Stomach (tissue), 19 donors: ENCODE measurements at places on chromosomes 11 and 22. TPM values are rescaled to one million over a fixed set of nuclear protein-coding genes. Genes with fewer than 3 reads are reported as not detected.

DNA sequence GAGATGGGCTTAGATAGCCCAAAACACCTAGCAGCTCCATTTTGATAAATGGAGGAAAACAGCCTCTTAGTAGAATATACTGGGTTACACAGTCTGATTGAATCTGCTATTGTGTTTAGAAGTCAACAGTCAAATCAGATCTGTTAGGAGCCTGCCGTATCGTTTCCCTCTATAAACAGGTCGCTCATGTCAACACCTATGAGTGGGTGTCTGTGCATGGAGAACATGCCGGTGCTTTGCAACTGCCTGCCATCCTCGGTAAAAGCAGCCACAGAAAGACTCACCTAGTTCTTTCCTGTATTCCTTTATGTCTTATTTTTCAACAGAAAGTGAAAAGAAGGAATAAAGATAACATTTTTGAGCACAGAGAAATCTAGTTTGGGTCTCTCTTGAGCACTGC, 99.4 kb downstream of the ETS1 start:
- no peaks in the 10 kb centered on the region for H3K27me3 ChIP-seq
- DNase-seq = no peak
- H3K4me3 ChIP-seq = no peak overlapping the region
- peaks cover 29% of the 10 kb centered on the region for H3K36me3 ChIP-seq

GRCh38 chr11:104531075-104531474, 367.1 kb upstream of the PDGFD start:
- H3K27me3 ChIP-seq = no peaks in the 10 kb centered on the region
- no peak overlapping the region for H3K27ac ChIP-seq
- H3K36me3 ChIP-seq = no peaks in the 10 kb centered on the region
- no peak for DNase-seq

- DNase-seq = no peak
- peak overlapping the region; percentile 83 for H3K27ac ChIP-seq
- peaks cover 9% of the 10 kb centered on the region for H3K4me1 ChIP-seq
- no peak overlapping the region for H3K4me3 ChIP-seq
These were observed 38.2 kb upstream of the LYVE1 start for GRCh38 chr11:10606536-10607208.

GRCh38 chr22:22091400-22091878, 108.9 kb upstream of the TOP3B start:
- H3K4me3 ChIP-seq = no peak overlapping the region
- H3K27me3 ChIP-seq = peaks cover 10% of the 10 kb centered on the region
- no peak overlapping the region for H3K27ac ChIP-seq
- H3K4me1 ChIP-seq = no peaks in the 10 kb centered on the region
- no peaks in the 10 kb centered on the region for H3K36me3 ChIP-seq

- H3K4me3 ChIP-seq = peak overlapping the region; percentile 31
- H3K27ac ChIP-seq = peak overlapping the region; percentile 95
- H3K27me3 ChIP-seq = no peaks in the 10 kb centered on the region
These were observed 13.6 kb upstream of the CDC42EP1 start for GRCh38 chr22:37546437-37547250.

GRCh38 chr11:5288906-5289550, 12.7 kb downstream of the OR51B4 start:
- no peak overlapping the region for H3K4me3 ChIP-seq
- no peaks in the 10 kb centered on the region for H3K36me3 ChIP-seq
- H3K27ac ChIP-seq = no peak overlapping the region
- no peak for DNase-seq

DNA sequence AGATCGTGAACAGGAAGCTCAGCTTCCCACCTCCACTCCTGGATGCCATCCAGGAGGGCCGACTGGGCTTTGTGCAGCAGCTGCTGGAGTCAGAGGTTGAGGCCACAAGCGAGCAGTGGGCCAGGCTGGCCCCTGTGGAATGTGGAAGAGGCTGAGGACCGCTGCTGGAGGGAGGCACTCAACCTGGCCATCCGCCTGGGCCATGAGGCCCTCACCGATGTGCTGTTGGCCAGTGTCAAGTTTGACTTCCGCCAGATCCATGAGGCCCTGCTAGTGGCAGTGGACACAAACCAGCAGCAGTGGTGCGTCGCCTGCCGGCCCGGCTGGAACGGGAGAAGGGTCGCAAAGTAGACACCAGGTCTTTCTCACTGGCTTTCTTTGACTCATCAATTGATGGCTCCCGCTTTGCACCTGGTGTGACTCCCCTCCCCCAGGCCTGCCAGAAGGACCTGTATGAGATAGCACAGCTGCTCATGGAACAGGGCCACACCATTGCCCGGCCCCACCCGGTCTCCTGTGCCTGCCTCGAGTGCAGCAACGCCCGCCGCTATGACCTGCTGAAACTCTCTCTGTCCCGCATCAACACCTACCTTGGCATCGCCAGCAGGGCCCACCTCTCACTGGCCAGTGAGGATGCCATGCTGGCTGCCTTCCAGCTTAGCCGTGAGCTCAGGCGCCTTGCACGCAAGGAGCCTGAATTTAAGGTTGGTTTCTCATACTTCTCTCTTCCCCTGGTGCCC, 24.9 kb downstream of the ART5 start:
- no peaks in the 10 kb centered on the region for H3K27me3 ChIP-seq
- no peaks in the 10 kb centered on the region for H3K4me1 ChIP-seq
- no peak overlapping the region for H3K4me3 ChIP-seq

DNA sequence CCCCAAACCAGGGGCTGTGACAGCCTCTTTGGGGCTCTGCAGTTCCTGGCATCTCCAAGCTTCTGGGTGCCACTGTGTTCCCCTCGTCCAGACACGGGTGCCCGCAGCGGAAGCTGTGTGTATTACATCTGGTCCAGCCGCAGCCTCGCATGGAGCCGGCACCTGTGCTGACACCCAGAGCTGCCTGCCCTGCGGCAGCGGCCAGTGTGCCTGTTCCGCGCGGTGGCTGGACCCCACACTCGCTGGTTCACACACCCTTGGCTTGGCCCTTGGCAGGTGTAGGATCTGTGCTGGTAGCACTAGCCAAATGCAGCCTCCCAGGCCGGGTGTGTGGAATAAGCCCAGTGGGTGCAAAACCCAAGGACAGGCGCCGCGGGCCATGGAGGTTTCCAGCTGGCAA, 24.5 kb upstream of the RNASEH2C start:
- no peak overlapping the region for H3K4me3 ChIP-seq
- no peak for DNase-seq
- no peaks in the 10 kb centered on the region for H3K4me1 ChIP-seq
- H3K36me3 ChIP-seq = no peaks in the 10 kb centered on the region
- no peak overlapping the region for H3K27ac ChIP-seq
- H3K27me3 ChIP-seq = no peaks in the 10 kb centered on the region

GRCh38 chr11:15073361-15074205, at the start of gene CALCB:
Gene CALCB, plus strand, starts transcription at chr11:15073593. Its CDS starts 1,126 bp downstream, at chr11:15074719.
- DNase-seq = no peak
- H3K4me3 ChIP-seq = peak within 1 kb of the TSS; percentile 43
- H3K27me3 ChIP-seq = peaks cover 55% of the 10 kb centered on the region
- H3K4me1 ChIP-seq = peaks cover 23% of the 10 kb centered on the region

GRCh38 chr11:134425413-134425812, 13.4 kb upstream of the B3GAT1 start:
- H3K27me3 ChIP-seq = no peaks in the 10 kb centered on the region
- no peak overlapping the region for H3K4me3 ChIP-seq
- H3K4me1 ChIP-seq = no peaks in the 10 kb centered on the region
- no peaks in the 10 kb centered on the region for H3K36me3 ChIP-seq
- DNase-seq = no peak
- H3K27ac ChIP-seq = no peak overlapping the region

DNA sequence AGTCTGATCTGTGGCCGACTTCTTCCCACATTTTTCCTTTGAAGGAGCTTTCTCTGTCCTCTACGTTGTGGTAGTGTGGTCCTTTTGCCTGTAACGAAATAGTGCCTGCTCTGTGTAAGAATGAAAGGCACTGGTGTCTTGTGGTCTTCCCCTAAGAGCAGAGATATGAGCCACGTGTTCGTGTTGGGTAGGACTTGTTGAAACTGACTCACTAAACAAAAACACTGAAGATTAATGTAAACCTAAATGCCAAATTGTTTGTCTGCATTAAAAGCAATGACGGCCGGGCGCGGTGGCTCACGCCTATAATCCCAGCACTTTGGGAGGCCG, 10.1 kb upstream of the RPS3 start:
- H3K27me3 ChIP-seq = no peaks in the 10 kb centered on the region
- peak overlapping the region; percentile 24 for H3K4me3 ChIP-seq
- H3K27ac ChIP-seq = no peak overlapping the region
- no peaks in the 10 kb centered on the region for H3K36me3 ChIP-seq
- DNase-seq = no peak

GRCh38 chr22:31055635-31056159, 25.4 kb upstream of the SMTN start:
- H3K4me1 ChIP-seq = peaks cover 31% of the 10 kb centered on the region
- no peaks in the 10 kb centered on the region for H3K27me3 ChIP-seq
- peak overlapping the region; percentile 83 for H3K27ac ChIP-seq
- H3K36me3 ChIP-seq = no peaks in the 10 kb centered on the region
- peak; percentile 94 for DNase-seq

- no peaks in the 10 kb centered on the region for H3K4me1 ChIP-seq
- H3K27ac ChIP-seq = no peak overlapping the region
- DNase-seq = no peak
- H3K4me3 ChIP-seq = no peak overlapping the region
- H3K36me3 ChIP-seq = no peaks in the 10 kb centered on the region
- H3K27me3 ChIP-seq = no peaks in the 10 kb centered on the region
These were observed 390.9 kb downstream of the DLG2 start for GRCh38 chr11:85236211-85236610.

GRCh38 chr11:120180551-120181232, 30.1 kb upstream of the OAF start:
- peak; percentile 54 for DNase-seq
- H3K36me3 ChIP-seq = no peaks in the 10 kb centered on the region
- H3K4me1 ChIP-seq = peaks cover 33% of the 10 kb centered on the region

- H3K4me3 ChIP-seq = no peak overlapping the region
- H3K27me3 ChIP-seq = no peaks in the 10 kb centered on the region
- H3K36me3 ChIP-seq = no peaks in the 10 kb centered on the region
- no peak overlapping the region for H3K27ac ChIP-seq
- no peak for DNase-seq
These were observed 15.4 kb upstream of the ANGPTL5 start for GRCh38 chr11:101931692-101932091.

DNA sequence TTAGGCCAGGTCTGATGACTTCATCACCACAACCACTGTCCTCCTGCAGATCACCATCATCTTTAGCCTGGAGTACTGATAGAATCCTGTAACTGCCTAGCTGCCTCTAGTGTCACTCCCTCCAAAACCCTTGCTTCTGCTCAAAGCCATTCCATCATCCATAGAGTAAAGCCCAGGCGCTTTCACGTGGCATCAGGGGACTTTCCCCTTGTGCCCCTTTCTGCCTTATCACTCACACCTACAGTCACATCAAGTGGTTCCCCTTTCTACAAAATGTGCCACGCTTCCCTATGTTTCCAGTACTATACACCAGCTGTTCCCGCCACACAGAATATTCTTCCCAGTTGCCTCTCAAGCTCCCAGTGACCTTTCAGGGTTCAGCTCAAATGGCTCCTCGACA, 75.9 kb downstream of the MN1 start:
- H3K27me3 ChIP-seq = no peaks in the 10 kb centered on the region
- no peak overlapping the region for H3K4me3 ChIP-seq
- H3K4me1 ChIP-seq = peaks cover 17% of the 10 kb centered on the region
- peak overlapping the region; percentile 66 for H3K27ac ChIP-seq
- DNase-seq = no peak

- H3K4me3 ChIP-seq = no peak overlapping the region
- H3K4me1 ChIP-seq = no peaks in the 10 kb centered on the region
- H3K27ac ChIP-seq = no peak overlapping the region
These were observed 9.9 kb downstream of the OVCH2 start for GRCh38 chr11:7696424-7696823.

- peak; percentile 14 for DNase-seq
- H3K27ac ChIP-seq = no peak overlapping the region
- H3K4me1 ChIP-seq = peaks cover 28% of the 10 kb centered on the region
- peaks cover 3% of the 10 kb centered on the region for H3K27me3 ChIP-seq
These were observed 2.8 kb upstream of the ACR start for GRCh38 chr22:50734986-50735738.

DNA sequence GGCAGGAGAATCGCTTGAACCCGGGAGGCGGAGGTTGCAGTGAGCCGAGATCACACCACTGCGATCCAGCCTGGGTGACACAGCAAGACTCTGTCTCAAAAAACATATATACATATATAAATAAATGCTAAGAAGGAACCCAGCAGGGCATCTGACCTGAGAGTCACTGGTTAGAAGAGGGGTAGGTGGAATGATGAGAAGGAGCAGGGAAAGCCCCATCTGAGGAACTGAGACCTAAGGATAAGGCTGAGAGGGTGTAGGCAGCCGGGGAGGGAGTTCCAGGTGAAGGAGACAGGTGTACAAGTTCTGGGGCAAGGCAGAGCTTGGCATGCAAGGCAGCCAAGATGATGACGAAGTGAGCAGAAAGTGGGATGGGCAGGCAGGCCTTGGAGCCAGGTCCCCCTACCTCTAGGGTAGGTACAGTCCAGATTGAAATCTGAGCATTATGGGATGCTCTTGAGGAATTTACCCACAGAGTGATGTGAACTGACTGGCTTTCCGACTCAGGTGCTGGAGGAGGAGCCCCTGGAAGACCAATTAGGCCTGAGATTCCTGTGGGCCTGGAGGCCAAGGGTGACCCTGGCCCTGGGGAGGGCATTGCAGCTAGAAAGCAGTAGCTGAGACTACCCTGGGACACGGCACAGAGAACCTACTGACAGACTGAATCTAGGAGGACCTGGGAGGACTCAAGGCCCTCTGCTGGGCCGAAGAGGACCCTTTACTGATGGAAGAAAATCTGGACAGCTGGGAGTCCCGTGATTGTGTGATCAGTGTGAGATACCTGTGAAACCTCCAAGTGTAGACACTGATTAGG, 22.8 kb downstream of the KLHL22 start:
- no peak for DNase-seq
- H3K4me3 ChIP-seq = no peak overlapping the region
- H3K4me1 ChIP-seq = no peaks in the 10 kb centered on the region
- peaks cover 36% of the 10 kb centered on the region for H3K36me3 ChIP-seq
- no peaks in the 10 kb centered on the region for H3K27me3 ChIP-seq

DNA sequence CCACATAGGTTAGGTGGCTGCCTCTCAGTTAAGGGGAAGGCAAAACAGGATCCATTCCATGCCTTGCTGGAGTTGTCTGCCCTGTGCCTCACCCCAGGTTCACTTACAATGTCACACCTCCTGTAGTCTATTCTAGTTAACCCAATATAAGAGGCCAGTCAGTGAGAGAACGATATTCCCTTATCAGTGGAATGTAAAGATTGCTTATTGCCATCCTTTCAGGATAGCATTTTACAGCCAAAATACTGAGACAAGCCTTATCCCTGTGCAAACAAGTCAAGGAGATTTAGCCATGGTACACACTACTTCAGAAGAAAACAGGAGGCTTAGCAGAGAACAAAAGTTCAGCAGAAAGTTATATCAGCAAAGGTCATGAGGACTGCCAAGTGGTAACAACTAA, 5.5 kb downstream of the CYP2R1 start:
- H3K4me1 ChIP-seq = peaks cover 48% of the 10 kb centered on the region
- peak overlapping the region; percentile 65 for H3K27ac ChIP-seq
- H3K4me3 ChIP-seq = no peak overlapping the region

C22orf31 gene
- not detected for total RNA-seq

TRIM49C gene
- not detected for total RNA-seq

ZNF215 gene
- total RNA-seq = 3.2 TPM

SCN3B gene
- not detected for total RNA-seq

FXYD2 gene
- total RNA-seq = not detected
